ENCODE measurements at places on chromosomes 7 and 10.

DNA sequence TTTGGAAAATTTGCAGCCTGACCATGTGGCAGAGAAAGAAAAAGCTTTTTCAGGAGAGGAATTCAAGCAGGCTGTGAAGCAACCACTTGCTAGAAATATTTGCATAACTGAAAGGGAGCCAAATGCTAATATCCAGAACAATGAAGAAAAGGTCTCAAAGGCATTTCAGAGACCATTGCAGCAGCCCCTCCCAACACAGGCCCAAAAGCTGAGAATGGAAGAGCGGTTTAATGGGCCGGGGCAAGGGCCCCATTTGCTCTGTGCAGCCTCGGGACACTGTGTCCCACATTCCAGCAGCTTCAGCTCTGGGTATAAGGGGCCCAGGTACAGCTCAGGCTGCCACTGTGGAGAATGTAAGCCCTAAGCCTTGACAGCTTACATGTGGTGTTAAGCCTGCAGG is 918.1 kb upstream of the POT1 start:
- DNase-seq, result no peak

DNA sequence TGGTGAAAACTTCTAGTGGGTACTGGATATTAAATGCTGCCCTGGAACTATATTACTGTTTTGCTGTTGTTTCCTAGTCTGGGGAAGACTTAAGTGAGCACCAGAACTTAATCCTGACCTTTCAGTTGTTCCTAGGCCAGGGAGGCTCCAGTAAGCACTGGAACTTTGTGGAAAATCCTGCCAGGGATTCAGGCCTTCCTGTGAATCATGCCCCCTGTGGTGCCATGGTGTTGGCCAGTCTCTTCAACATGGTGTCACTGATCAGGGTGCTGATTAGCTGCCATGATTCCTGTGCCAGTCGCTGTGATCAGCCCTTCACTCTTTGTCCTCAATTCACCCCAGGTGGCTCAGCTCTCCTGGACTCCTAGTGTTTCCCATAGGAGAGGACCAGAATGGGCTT is 8.5 kb upstream of the AOAH start:
- DNase-seq, result no peak

DNA sequence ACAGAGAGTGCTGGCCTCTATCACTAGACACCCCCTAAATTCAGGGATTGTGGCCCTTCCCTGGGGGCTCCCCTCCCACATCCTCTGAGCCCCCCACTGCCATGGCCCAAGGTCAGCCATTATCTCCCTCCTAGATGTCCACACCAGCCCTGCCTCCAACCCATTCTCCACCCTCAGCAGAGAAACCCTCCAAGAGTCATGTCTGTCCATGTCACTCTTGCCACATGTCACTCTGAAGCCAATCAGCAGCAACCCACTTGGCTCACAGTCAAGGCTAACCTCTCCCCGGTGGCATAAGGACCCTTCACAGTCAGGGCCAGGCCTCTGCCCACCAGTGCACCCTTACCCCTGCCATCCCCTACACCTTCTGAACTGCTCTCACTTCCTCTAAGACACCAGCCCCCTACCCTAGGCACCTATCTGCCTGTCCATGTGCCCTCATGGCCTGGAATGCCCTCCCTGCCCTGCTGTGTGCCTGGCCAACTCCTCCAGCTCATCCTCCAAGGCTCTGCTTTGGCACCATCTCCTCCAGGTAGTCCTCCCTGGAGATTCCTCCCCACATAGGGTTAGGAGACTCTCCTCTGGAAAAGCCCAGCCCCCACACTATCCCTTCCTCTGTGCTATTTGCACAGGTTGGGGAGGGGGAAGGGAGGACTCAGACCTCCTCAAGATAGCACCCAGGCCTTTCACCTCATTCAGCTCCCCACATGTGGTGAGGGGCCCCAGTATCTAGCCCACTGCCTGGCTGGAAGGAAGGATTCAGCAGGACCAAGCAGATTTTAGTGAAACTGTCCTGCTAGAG is 83.7 kb downstream of the GRID1 start:
- peak; percentile 49 for DNase-seq

DNA sequence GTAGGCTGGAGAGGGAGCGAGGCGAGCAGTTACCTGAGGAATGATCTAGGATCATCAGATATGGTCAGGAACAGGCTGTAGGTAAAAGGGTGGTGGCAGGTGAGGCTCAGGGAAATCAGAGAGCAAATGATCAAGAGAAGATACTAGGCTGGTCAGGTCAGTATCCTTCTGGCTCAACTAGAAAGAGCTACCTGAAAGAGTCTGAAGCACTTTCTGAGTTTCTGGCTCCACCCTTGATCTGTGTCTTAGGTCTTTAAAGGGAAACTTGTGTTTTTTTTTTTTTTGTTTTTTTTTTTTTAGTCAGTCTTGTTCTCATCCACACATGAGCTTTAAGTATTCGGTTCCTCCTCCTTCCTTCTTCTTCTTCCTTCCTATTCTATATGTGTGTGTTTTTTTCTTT is 10.5 kb downstream of the ADAM22 start:
- no peak for DNase-seq

GRCh38 chr10:126910798-126911197 is 5.6 kb downstream of the DOCK1 start:
- DNase-seq, result no peak

- no peak for DNase-seq
These were observed 17.2 kb downstream of the STX1A start for GRCh38 chr7:73702226-73702625.

GRCh38 chr7:29249383-29249750 is 54.8 kb downstream of the CHN2 start:
- DNase-seq, result no peak

DNA sequence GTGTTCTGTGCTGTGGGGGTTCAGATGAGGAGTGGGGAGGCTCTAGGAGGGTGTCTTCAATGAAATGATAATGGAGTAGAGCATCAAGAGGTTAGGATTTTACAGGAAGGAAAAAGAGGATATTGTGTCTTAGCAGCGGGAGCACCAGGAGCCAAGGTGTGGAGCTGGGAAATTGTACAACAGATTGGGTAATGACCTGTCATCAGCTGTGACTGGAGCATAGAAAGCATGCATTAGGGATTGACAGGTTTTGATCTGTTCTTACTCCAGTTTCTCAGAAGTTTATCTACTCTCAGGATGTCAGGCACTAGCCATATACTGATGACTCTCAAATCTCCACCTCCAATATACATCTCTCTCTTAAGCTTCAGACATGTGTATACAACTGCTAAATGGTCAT is 196.9 kb downstream of the ARHGAP12 start:
- no peak for DNase-seq

DNA sequence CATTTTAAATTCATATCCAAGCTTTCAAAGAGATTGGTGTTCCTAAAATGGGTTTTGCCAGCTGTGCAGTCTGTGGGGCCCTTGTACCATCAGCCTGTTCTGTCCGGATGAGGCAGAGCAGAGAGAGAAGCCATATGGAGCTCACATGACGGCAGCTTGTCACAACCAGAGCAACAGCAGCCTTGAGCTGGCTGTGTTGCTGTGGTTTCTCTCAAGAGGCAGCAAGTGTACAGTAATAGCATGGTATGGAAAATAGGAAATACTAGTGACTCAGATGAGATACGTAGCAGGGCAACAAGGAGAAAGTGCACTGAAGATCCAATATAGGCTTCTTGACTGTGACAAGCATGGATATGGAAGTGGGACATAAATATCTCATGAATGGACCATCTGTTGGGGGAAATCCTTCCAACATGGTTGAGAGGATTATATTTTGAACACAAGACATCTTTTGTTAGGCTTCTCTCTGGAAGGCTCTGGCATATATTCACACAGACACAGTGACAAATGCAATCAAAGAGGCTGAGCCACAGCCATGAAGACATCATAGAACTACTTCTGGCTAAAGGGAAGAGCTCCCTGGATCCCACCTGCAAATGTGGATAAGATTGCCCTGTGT is 251.0 kb upstream of the TAC1 start:
- no peak for DNase-seq

GRCh38 chr10:117131376-117132327 is 6.4 kb downstream of the VAX1 start:
- DNase-seq, result no peak
